Amygdala (tissue), 56 donors: ENCODE measurements at places on chromosomes 4 and X.

- DNase-seq: no peak
These were observed 123.8 kb downstream of the RPS6KA6 start for GRCh38 chrX:84064164-84064563.

GRCh38 chr4:24394041-24394440, 190.3 kb downstream of the DHX15 start:
- DNase-seq: no peak

DNA sequence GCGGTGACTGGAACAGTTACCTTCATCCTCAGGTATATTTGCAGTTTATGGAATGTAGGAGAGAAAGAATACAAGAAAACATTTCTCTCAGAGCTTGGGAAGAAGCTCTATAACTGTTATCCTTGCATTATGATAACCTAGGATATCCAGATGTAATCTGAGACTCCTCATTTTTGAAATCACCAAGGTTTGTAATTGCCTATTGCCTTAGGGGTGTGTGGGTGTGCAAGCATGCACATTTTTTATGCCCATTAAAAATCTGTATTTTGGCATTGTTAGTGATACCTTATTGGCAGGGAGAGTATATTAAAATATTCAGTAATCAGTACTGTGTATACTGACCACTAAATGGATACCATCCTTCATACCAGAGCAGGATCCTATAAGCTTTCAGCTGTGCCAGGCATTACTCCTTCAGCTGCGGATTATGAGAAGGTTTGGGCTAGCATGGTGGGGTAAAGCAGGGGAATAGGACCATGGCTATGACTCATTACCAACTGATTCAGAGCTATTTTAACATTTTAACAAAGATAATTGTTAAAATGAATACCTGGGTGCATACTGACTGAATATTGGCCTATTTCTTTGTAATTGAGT, 8.3 kb downstream of the SEC24B start:
- DNase-seq: no peak

GRCh38 chr4:145440292-145441007, 41.2 kb upstream of the SMAD1 start:
- no peak for DNase-seq

DNA sequence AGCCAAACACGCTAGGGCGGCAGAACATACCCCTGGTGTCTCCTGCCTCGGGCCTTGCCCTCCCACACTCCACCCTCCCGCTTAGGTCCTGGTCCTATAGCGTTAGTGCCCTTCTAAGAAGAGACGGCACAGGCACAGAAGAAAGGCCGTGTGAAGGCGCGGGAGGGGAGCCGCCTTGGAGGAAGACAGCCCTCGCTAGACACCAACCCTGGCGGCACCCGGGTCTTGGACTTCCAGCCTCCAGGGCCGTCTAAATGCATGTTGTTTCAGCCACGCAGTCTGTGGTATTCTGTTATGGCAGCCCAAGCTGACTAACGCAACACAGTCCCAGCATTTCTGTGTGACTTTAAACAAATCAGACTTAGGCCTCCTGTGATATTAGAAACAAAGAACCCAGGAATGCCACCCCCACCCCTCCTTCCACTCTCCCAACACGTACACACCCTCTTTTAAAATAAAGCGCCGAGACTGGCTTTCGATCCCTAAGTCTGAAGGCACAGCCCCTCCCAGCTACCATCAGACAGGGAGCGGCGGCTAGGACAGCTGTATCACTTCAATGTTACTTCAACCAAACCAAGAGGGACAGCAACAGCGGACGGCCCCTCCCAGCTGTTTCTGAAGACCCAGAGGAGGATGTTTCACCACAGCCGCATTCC, 128.0 kb downstream of the AFAP1 start:
- DNase-seq: no peak

DNA sequence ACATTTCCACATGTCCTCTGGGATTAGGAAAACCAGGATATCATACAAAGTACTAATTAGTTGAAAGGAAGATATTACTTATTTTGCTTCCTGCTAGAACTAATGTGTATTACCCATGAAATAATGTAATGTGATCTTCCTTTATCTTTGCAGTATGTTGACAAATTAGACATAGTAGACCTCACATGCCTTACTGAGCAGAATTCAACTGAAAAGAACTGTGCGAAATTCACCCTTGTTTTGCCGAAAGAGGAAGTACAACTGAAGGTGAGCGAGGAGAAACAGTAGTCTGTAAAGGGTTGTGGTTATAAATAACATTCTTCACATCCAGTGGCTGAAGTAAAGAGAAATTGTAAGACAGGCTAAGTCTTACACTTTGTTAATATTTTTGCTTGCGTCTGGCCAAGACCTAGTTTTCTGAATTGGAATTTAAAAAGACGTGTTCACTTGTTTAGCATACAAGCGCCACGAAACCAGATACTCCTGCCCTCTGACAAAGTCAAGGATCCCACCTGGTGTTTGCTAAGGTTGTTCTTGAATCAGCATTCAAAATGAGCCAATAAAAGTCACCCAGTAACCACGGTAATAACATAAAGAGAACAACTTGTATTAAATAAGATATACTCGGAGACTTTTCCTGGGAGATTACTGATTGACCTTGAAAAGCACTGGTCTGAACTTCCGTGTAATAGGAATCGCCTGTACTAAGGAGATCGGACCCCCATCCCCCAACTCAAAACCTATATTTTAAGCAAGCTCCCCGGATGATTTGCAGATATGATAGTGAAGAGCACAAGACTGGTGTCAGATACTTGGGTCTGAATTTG, 16.9 kb downstream of the STAP1 start:
- DNase-seq: no peak

DNA sequence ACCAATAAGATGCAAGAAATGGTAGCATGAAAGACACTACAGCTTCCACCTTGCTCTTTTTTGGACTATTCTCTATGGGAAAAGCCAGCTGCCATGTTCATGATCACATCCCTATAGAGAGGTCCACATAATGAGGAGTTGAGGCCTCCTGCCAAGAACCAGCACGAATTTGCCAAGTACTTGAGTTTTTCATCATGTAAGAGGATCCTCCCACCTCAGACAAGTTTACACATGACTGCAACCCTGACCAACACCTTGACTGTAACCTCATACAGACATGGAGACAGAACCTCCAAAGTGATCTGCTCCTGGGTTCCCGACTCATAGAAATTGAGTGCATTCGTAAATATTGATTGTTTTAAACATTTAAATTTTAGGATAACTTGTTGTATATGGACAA, 135.2 kb upstream of the TSPAN5 start:
- no peak for DNase-seq

DNA sequence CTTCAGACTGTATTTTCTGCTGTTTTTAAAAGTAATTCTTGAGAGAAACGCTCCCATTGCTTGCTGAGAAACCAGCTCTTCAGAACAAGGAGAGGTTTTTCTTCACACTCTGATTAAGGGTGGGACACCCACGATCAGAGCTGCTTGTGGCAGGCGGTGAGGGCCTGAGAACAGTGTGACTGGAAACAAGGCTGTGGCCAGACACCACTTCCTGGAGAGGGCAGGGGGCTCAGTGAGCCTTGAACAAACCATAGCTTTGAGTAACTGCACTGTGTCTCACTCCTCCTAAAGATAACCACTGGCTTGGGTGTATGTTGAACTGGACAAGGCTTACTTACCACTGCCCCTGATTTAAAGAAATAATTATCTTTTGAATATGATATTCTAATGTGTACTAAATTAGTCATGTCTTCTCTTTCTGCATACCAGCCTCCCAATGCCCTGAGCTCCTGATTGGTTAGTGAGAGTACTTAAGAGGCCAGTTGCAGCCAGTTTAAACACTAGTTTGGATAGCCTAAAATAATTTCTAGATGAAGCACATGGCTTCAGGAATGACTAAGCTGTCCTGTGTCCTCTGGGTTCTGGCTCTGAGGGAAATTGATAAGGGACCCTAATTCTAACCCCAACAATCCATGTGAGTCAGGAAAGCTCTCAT, 3.7 kb upstream of the GPR82 start:
- no peak for DNase-seq

DNA sequence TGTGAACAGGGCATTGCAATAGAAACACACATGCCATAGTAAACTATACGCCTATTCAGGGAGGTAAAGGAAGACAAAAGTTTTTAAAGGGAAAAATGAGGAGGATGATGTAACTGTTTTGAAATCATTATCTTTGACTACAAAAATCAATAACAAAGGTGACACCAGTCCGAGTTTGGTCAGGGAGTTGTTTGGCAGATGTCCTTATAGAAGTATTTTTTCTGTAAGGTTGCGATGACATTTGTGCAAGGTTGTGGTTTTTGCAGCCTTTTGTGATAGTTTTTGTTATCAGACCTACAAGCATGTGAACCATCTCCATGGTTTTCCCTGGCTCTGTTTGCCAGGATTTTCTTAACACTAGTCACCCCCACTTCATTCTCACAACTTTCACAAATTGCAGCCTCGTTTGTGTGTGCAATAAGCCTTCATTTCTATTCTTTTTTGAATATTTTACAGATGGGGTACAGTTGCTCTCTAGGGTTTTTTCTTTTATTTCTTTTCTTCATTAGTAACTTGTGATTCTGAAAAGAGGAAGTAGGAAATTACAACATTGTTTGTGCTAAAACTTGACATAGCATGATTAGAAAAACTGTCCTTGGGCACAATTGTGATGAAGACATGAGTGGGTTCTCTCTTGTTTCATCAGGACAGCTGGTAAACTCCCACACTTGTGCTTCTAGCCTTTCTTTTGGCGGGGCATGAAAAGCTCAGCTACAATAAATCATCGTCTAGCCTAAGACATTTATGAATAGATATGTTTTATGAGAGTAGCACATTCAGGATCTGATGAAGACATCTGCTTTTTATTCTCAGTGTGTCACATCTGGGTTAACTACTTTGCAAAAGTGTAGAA, 60.2 kb upstream of the PNPLA4 start:
- DNase-seq: no peak

- DNase-seq: peak; percentile 26
These were observed at the start of gene NBDY for GRCh38 chrX:56729152-56729850. Gene NBDY (plus strand): TSS chrX:56729243. CDS start chrX:56729354, 111 bp downstream.

- DNase-seq: no peak
These were observed 241.1 kb downstream of the AFAP1 start for GRCh38 chr4:7698584-7698983.

DNA sequence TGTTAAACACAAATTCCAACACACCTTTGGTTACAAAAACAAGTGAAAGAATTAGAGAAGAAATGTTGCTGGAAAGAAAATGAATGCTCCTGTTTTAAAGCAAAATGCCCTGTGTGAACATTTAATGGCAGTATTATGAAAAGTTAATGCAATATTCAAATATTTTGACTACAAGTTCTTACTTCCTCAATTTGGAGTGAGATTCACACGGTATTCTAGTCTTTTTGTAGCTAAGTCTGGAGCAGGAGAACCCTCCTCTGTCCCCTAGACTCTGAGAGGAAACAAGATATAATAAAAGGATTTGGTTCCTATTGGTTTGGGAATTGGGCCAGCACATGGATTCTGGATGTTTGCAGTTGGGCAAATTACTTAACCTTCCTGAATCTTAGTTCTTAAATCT, 12.7 kb downstream of the MAD2L1 start:
- DNase-seq: no peak

GRCh38 chrX:105725228-105725627, 97.1 kb upstream of the NRK start:
- DNase-seq: no peak

DNA sequence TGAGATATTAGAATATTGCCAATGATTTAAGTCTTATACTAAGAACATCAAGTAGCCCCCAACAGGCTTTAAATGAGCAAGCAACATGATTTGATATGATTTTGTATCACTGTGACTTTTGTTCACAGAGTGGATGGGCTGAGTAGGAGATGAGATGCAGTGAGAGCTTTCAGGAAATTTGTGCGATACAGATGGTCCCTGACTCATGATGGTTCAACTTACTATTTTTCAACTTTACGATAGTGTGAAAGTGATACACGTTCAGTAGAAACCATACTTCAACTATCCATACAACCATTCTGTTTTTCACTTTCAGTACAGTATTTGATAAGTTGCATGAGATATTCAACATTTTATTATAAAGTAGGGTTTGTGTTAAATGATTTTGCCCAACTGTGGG, 78.7 kb upstream of the NWD2 start:
- no peak for DNase-seq

GRCh38 chr4:21655031-21655430, 293.5 kb downstream of the KCNIP4 start:
- DNase-seq: no peak

GRCh38 chrX:56800801-56801200, 71.8 kb downstream of the NBDY start:
- no peak for DNase-seq

DNA sequence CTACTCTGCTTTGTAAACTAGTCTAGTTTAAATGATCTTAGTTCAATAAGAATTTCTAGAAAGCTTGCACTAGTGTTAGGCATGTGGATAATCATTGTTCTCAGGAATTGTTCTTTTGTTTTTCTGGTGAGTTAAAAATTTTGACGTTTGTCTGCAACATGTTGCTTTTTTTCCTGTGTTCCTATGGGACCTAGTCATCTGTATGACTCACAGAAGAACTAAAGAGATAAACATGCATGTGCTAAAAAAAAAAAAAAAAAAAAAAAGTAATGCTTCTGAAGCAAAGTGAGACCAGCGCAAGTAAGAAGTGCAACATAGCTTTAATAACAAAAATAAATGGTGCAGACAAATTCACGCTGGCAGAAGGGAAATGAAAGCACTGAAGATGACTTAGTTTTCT, 471.2 kb downstream of the IQCM start:
- DNase-seq: no peak

DNA sequence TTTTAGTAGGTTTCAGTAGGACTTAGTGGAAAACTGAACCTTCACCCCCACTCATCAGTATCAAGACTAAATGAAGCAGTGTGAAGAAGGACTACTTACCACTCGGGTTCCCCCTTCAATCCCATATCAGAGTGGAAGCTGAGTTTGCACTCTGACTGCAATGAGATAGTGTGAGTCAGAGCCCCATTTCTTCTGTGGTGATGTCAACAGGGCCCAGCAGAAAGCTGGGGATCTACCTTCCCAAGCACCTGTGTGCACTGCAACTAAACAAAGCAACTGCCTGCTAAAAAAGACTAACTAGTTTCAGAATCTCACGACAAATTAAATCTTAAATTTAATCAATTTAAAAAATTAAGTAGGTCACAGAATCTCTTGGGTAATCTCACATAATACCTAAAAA, 1837.0 kb upstream of the PCDH7 start:
- no peak for DNase-seq

DNA sequence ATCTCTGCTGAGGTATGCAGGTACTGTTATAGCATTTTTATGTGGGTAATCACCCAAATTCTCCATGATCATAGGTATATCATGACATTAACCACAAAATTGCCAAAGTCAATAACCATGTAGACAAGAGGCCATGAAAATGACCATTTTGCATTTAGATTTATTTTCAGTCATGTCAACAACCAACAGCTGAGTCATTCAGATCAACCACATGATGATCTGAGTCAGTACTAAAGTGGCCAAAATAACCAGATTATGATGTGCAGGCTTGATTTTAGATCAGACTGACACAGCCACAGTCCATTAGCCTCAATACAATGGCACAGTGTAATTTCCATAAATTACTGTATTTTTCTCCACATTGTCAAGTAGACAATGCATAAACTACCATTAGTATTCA, 240.5 kb downstream of the GRIA3 start:
- DNase-seq: no peak

- DNase-seq: no peak
These were observed 353 bp downstream of the NSD2 start for GRCh38 chr4:1871471-1872021.
